ENCODE measurements at places on chromosomes 3 and 15.

GRCh38 chr3:59308001-59308400, 258.2 kb upstream of the CFAP20DC start:
- DNase-seq: no peak

DNA sequence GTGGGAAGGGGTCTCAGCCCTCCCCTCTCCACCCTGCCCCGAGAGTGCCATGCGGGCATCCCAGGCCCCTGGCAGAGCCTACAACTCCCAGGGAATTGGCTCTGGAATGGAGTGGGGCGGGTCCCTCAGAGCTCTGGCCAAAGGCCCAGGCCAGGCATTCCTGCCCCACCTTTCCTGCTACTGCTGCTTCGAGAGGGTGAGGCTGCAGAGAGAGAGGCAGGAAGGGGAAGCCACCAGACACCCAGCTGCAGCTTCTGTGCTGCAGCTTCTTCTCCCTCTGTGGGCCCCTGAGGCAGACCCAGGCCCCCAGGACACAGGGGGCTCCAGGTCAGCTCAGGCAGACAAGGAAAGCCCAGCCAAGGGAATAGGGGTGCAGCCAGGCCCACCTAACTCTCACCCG, 2.7 kb downstream of the ALS2CL start:
- DNase-seq: no peak

GRCh38 chr15:36782681-36783080, 203.3 kb downstream of the CDIN1 start:
- no peak for DNase-seq

GRCh38 chr15:30978328-30978727, 13.1 kb downstream of the MTMR10 start:
- DNase-seq: no peak

GRCh38 chr15:70165716-70166284, 68.1 kb upstream of the TLE3 start:
- DNase-seq: no peak

DNA sequence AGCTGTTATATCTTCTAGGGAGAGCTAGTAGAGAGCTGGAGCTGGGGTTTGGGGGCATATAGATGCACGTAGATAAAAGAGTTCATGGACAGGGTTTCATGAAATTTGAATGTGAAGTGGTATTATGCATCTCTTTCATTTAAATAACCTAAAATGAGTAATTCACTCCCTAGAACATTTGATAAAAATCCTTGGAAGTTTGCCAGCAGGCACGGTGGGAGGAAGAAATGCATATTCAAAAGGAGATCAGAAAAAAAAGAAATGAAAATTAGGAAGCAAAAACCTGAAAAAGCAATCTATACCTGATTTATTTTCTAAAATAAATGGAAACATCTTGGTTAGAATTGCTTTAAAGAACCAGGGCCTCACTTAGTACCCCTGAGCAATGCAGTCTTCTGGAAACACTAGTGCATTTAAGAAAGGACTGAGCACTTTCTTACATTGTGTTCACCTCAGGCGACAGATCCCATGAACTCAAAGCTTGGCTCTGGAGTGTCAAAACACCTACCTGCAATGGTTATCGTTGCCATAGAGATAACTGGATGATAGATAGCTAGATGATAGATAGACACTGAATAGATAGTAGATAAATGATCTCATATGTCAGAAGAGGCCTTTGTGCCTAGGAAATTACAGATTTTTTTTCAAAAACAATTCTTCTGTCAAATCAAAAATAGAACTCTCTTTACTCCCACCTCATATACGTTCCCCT, 458.6 kb upstream of the THRB start:
- DNase-seq: no peak

DNA sequence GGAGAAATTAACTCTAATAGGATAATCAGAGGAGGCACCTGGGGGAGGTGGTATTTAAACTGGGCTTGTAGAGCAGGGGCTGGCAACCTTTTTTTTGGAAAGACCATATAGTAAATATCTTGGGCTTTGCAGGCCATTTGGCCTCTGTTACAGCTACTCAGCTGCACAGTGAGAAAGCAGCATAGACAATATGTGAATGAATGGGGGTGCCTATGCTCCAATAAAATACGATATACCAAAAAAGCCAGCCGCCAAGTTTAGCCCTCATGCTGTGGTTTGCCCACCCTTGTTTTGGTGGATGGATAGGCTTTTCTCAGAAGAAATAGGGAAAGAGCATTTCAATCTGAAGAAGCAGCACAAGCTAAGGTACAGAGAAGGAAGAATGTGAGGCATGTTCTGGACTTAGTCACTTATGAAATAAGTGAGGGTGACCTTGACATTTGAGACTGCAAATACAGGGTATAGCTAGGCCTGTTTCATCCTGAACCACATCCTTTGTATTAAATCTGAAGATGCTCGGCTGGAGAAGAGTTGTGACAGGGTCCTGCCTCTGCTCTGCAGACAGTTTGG, 131.0 kb upstream of the NR2E3 start:
- no peak for DNase-seq

DNA sequence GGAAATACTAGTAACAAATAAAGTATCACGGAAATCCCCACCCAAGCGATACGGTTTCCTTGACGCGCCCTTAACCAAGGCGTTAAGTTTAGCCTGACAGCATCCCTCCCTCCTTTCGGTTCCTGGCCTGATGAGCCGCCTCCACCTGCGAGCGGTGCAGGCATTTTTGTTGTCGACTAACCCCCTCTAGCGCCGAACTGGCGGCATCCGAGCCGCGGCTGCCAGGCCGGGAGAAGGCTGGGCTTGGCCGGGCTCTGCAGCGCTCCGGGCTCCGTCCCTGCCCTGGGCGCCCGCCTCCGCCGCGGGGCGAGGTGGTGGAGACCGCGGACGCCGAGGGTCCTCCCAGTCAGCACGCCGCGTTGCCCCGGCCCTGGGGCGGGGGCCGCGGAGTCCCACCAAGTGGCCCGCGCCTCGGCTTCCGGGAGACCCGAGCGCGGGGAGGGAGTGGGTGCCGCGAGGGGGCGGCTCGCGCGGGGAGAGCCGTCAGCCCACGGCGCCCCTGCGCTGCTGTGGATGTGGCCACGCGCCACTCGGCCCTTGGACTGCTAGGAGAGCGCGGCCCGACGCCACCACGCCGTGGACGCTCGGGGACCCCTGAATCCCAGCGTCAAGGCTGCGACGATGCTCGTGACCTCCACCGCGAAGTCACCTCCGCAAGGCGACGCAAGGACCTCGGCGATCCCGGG, 1.1 kb upstream of the EPHA6 start:
- peak; percentile 73 for DNase-seq

DNA sequence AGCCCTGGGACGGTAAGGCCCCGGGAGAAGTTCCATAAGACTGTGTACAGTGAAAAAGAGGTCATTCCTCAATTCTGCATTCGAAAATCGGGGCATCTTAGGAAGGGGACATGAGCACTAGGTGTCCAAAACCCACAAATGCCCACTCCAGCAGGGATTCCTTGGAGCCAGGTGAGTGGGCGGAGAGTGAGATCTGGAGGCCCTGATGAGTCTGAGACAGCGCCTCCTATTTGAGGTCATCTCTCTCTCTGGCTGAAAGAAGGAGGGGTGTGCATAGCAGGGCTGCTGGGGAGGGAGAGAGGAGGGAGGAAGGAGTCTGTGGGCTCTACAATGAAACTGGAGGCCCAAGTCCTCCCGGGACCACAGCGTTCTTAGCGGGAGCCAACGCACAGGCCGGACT, 38.1 kb upstream of the LACTB start:
- DNase-seq: no peak

DNA sequence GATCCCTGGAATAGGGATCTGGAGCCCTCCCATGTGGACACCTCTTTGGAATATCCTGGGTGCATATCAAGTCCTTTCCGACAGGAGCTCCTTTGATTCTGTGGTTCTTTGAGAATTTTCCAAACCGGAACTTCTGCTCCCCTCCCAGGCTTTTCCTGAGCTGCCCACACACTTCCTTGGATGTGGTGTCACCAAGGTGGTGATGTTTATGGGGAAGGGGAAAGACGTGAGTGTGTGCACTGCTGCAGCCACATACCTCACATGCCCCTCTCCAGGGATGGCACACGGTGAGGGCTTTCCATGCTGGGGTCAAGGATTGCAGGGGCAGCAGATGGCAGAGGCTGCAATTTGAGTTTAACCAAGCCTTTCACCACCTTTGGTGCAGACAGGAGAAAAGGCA, 27.9 kb upstream of the PSTPIP1 start:
- no peak for DNase-seq

- DNase-seq: no peak
Observed at GRCh38 chr3:45169125-45169904, 23.1 kb upstream of the CDCP1 start.

DNA sequence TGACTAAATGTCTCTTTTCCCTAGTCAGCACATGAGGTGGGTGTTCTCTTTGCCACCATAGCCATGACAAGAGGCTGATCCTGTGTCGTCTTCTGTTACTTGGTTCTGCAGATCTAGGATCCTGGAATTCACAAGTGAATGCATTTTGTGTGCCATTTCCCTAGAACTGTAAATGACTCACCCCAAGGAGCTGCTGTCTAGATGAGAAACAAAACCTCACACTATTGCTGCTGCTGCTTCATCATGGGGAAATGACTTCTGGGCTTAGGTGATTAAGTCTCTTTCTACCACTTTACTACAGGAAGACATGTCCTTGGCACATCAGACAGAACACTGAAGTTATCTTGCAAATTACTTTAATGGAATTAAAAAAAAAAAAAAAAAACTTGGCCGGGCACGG, 54.9 kb downstream of the SLCO3A1 start:
- no peak for DNase-seq

DNA sequence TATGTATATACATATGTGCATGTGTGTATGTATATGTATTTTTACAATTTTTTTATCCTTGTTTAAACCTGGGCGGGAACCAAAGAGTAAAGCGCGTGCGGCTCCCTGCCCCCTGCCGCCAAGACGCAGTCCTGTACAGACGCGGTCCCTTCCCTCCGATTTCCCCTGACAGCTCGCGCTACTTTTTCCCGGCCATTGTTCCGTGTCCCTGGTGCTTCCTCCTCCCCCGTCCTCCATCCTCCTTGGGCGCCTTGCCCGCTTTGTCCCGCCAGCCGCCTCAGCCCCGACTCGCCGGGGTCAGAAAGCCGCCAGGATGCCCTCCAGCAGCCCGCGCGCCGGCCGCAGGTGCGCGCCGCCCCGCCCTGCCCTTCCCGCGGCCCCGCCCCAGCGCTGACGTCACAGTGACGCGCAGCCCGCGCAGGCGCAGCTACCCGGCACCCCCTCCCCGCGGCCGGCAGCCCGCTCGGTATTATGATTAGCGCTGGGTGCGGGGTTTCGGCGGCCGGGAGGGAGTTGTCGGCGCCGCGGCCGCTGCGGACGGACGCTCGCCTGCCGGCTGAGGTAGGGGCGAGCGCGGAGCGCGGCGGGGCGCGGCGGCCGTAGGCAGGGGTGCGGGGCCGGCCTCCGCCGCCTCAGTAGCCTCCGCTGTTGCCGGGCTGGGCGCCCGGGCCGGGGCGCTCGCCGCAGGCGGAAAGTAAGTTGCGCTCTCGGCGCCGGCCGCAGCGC, at the start of gene SNRK:
SNRK (plus strand) TSS at position 426 of the 726 bp plus-strand sequence. CDS start 16,664 bp downstream, outside the sequence.
- DNase-seq: peak; percentile 92

DNA sequence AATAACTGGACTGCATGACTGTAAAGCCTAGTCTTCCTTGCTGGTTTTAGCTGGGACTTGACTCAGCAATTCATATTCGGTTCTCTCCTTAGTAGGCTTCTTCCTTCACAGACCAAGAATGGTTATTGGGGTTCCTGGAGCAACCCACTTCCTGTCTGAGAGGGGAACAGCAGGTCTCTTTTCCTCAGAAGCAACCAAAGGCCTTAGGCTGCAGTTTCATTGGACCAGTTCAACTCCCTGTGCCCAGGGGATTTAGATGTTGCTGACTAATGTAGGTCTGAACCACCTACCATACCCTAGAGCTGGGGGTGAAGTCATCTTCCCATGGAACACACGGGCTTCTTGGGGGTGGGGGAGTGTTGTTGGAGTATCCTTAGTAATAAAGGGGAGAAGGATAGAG, 84.0 kb upstream of the SKOR1 start:
- no peak for DNase-seq

DNA sequence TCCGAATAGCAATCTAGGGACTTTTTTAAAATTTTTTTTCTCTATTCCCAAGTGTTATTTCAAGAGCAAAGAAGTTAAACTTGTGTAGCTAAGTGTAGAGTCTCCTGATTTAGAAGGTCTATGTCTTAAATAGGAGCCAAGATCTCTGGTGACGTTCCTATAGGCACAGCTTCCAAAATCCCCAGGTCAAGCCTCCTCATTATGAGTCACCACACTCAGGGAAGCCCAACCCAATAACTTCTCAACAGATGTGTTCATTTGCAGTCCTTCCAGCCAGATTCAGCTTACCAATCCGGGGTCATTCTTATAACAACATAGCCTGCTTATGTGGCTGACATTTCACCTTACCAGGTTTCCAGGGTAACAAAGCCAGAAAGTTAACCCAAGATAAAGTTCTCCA, 270.3 kb downstream of the IL5RA start:
- no peak for DNase-seq

GRCh38 chr15:101246391-101246790, 5.5 kb downstream of the CHSY1 start:
- no peak for DNase-seq

GRCh38 chr3:13011573-13012220, 61.5 kb downstream of the IQSEC1 start:
- no peak for DNase-seq

- DNase-seq: no peak
Observed at GRCh38 chr3:38343797-38344594, 2.6 kb upstream of the XYLB start.

DNA sequence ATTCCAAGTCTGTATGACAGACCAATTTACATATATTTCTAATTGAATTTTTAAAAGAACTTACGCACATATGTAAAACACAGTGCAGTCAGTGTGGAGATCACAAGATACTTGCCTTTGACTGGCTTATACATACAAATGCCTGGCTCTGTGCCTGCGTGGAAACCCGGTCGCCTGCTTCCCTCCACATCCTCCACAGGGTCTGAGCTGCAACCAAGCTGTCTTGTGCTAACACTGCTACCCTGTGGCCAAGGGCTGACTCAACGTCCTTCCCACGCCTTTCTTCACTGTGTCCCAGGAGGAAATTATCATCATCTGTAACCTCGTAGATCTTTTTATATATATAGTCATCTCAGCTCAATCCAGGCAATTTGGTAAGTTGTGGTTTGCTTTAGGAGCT, 117.0 kb downstream of the WNT7A start:
- DNase-seq: no peak

GRCh38 chr15:38671675-38672254, 107.2 kb upstream of the RASGRP1 start:
- no peak for DNase-seq

- no peak for DNase-seq
Observed at GRCh38 chr3:16419640-16420241, 93.8 kb downstream of the RFTN1 start.

- DNase-seq: no peak
Observed at GRCh38 chr15:81311752-81312464, 12.0 kb downstream of the STARD5 start.

DNA sequence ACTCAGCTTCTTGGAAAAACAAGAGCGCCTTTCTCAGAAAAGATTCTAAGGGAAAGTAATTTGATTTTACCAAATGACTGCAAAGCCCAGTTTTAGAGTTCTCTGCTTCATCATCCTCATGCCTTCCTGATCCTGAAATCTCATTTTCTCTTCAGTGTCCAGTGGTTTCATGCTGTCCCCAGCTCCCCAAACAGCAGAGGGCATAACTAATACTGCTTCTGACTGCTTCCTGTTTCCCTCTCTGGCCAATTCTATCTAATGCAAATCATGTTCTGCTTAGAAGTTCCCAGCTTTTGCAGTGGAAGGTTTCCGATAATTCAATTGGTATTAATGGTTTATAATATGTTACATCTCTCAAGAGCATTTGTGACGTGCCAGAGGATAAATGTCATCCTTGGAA, 161.1 kb downstream of the CLSTN2 start:
- DNase-seq: no peak
